ENCODE measurements at places on chromosomes 5 and 9.
A peak's percentile ranks its signal among the peaks of the same experiment; 100 is the strongest.

DNA sequence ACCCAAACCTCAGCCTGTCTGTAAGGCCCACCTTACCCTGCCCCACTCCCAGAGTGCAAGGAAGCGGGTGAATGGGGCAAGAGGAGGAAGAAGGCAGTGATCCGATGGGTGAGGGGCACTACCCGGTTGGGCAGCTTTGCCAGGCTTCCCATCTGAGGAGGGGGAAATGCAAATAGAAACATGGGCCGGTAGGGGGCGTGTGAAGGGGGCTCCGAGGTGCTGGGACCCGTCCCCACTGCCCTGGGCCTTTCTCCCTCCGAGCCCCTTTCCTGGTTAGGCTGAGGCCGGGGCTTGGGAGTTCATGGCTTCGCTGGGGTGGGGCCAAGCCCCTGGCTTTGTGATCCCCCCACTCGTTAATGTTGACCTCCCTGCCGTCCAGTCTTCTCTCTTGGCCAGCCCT is 23.6 kb upstream of the MYORG start:
- peak; percentile 81 for DNase-seq

DNA sequence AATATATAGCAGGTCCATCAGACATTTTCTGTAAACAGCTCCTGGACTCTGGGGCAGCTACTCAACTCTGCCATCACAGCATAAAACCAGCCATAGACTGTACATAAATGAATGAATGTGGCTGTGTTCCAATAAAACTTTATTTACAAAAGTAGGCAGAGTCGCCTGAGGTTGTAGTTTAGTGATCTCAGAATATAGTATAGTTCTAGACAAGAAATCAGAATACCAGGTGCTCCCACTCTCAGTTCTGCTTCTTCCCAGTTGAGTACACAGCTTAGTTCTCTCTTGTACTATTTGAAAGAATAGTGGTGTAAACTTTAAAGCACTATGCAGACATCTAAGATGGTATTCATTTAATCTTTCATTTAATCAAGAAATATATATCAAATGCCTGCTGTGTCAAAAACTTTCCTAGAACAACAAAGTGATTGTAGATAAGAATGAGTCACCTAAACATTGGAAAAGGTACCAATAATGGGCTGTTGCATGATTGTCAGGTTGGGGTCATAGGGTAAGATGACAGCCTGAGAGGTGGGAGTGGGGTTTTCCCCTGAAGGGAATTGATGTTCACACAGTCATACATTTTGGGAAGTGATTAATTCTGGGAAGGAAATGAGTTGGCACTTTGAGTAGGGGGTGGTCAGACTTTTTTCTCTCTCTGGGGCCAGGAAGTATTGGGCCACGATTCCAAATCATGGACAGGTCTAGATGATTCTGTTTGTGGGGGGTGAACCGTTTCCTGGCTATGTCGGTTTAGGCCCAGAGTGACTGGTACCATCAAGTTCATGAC is 37.0 kb downstream of the TNFSF8 start:
- no peak for DNase-seq

GRCh38 chr9:18185196-18185595 is 288.8 kb upstream of the ADAMTSL1 start:
- peak; percentile 2 for DNase-seq

- no peak for DNase-seq
Measured at GRCh38 chr5:171835066-171835465, 49.4 kb downstream of the SMIM23 start.

DNA sequence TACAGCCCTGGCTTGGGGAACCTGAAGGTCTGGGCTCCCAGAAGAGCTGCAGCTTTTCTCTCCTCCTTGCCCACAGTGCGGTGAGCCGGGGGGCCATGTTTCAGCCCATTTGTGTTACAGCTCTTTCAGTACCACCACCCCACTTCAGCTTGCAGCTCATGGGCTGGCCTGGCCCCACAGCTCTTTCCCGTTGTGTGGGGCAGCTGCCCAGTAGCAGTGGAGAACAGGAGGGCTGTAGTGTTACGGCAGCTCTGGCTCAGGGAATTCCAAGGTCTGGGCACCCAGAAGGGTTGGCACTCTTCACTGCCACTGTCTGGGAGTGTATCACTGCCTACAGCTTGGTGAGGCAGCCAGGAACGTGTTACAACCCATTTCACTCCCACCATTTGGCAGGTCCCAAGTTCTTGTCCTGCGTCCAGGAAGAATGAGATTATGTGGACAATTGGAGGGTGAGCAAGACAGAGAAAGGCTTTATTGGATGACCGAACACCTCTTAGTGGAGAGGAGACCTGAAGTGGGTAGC is 390.5 kb downstream of the KDM4C start:
- no peak for DNase-seq

- DNase-seq: no peak
Measured at GRCh38 chr5:169095976-169096375, 205.0 kb downstream of the SLIT3 start.

GRCh38 chr9:131807144-131807983 is 67.5 kb upstream of the RAPGEF1 start:
- DNase-seq: peak; percentile 88

DNA sequence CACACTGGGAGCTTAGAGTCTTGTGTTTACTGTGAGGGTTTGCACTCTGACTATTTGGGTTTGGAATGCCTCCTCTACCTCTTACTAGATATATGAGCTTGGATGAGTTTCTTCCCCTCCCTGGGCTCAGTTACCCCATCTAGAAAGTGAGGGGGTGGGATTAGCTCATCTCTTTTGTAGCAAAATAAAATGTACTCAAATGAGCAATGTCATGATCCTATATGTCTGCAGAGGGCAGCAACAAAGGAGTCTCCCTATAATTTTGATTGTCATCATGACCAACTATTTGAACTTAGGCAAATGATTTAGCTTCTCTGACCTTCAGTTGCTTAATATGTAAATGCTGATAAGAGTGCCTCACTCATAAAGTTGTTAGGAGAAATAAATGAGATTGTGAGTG is 109.0 kb downstream of the DPYSL3 start:
- no peak for DNase-seq

All from GM23338 (cell line).